Right ventricle myocardium inferior (tissue), 1 donor: ENCODE measurements at places on chromosomes 3 and 15.
A peak's percentile ranks its signal among the peaks of the same experiment; 100 is the strongest.

- DNase-seq, result no peak
These were observed 323.0 kb downstream of the ROBO2 start for GRCh38 chr3:77362936-77363335.

DNA sequence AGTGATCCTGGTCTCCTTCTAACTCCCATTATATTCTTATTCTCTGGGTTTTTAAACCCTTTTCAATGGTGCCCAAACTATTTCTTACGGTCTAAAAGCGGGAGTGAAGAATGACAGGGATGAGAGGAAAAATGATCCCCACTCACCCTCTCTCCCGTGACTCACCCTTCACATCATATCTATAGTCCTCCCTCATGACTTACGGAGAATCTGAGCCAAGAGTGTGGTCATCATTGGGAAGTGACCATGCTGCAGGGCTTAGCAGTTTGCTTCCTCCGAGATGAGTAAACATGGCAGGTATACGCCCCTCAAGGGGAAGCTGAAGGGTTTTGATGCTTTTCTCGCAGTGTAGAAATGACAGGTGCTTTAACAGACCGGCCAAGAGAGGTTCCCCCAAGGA lies 274.0 kb downstream of the RYR3 start:
- DNase-seq, result no peak

GRCh38 chr3:23446301-23446700 lies 243.2 kb downstream of the UBE2E2 start:
- no peak for DNase-seq

- no peak for DNase-seq
These were observed 104.3 kb downstream of the MEX3B start for GRCh38 chr15:81941479-81941878.

GRCh38 chr3:180492047-180492446 lies 109.9 kb upstream of the TTC14 start:
- no peak for DNase-seq

- DNase-seq, result no peak
These were observed 19.8 kb downstream of the CDV3 start for GRCh38 chr3:133593243-133593642.

DNA sequence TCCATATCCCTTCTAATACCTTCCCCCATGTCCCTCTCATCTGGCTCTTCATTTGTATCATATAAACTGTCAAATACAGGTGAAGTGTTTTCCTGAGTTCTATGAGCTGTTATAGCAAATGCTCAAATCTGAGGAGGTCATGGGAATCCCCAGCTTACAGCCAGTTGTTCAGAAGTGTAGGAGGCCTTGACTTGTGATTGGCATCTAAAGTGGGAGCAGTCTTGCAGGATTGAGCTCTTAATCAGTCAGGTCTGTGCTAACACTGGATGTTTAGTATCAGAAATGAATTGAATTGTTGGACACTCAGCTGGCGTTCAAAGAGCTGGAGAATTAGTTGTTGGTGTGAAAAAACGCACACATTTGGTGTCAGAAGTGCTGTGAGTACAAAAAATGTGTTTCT lies 65.0 kb downstream of the IFT57 start:
- DNase-seq, result no peak

GRCh38 chr3:122395582-122395981 lies 11.6 kb downstream of the FAM162A start:
- no peak for DNase-seq

GRCh38 chr3:41350441-41350840 lies 151.1 kb downstream of the CTNNB1 start:
- no peak for DNase-seq

DNA sequence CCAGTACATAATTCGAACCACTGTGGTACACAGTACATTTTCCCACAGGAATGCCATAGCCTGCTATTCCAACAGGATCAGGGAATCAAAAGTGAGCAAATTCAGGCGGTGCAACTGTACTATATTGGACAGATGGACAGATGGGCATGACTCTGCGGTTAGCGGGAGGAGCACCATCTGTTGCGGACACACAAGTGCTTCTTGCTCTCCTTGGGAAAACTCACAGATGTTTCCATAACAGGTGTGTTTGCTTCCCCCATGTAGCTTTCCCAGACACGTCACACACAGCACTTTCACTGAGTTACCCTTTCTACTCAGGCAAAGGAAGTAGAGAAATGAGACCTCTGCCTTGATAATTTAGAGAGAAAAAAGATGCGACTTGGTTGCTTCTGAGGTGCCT lies 325.1 kb upstream of the THBS1 start:
- DNase-seq, result no peak

DNA sequence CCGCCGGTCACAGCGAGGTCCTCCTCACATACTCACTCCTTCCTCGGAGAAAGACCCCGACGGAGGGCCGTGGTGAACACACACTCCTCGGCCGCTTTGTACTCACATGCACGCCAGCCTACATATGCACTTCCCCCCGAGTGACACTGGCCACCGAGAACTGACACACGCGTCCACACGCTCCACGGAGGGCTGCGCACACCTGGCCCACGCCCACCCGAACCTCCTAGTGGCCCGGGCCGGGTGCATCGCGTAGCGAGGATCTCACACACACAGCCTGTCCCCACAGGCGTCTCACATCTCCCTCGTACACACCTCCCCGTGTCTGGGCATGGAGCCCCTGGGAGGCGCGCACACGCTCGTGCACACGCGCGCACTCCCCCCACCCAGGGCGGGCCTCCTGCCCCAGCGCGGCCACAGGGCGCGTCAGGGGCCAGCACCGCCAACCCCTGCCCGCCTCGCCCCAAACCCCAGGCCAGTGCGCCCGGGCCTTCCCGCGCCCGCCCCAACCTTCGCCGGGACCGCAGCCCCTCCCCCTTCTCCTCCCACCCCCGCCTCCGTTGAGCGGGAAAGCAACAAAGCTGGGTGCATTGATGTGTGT lies 411 bp upstream of the C3orf70 start:
- DNase-seq, result peak; percentile 74

DNA sequence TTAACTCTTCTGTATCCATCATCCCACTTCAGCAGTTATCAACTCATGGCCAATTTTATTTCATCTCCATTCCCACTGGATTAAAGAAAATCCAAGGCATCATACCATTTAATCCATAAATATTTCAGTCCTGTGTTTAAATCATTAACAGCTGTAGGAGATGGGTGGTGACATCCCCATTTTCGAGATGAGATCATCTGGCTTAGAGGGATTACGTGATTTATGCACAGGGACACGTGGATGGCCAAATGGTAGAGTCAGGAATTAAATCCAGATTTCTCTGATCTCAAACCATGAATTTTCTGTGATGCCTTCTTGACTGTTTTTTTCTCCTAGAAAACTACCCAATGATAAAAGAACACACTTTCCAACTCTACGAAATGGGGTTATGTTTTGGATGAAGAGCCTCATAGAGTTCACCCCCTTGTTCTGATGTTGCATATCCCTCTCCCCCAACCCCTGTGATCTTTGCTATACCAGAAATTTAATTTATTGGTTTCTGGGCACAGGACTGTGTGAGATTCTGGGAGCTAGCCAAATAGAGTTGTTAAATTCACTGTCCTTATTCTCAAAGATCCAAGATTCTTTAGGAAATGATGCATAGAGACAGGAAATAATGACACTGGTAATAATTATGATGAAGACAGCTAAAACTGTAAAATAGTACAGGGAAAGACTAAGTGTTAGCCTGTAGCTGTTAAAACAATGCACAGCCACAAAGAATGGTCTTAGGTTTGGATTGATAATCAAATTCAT lies 7.4 kb downstream of the ZNF589 start:
- DNase-seq, result no peak

- no peak for DNase-seq
These were observed 2.5 kb downstream of the XIRP1 start for GRCh38 chr3:39189959-39190269.

GRCh38 chr15:64455961-64456371 lies 4.4 kb upstream of the ZNF609 start:
- DNase-seq, result no peak

DNA sequence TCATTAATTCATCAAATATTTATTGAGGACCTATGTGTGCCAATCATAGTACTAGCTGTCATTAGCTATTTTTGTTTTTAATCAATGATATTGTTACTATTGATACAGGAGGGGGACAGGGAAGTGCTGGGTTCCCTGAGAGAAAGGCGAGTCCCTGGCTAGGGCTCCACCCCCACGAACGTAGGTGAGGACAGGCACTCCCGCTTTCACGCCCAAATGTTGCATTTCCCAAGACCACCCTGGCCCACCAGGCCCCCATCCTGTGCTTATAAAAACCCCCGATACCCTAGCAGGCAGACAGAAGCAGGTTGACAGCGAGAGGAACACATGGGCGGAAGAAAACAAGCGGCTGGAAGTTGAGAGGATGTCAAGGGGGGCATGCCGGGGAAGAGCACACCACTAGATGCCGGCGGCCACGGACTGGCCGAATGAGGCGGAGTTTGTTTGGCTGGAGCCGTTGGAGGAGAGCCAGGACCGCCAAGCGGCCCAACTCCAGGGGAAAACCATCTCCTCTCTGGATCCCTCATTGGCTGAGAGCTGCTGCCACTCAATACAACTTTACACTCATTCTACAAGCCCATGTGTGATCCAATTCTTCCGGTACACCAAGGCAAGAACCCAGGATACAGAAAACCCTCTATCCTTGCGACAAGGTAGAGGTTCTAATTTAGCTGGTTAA lies 798.7 kb upstream of the SEMA6D start:
- peak; percentile 48 for DNase-seq

DNA sequence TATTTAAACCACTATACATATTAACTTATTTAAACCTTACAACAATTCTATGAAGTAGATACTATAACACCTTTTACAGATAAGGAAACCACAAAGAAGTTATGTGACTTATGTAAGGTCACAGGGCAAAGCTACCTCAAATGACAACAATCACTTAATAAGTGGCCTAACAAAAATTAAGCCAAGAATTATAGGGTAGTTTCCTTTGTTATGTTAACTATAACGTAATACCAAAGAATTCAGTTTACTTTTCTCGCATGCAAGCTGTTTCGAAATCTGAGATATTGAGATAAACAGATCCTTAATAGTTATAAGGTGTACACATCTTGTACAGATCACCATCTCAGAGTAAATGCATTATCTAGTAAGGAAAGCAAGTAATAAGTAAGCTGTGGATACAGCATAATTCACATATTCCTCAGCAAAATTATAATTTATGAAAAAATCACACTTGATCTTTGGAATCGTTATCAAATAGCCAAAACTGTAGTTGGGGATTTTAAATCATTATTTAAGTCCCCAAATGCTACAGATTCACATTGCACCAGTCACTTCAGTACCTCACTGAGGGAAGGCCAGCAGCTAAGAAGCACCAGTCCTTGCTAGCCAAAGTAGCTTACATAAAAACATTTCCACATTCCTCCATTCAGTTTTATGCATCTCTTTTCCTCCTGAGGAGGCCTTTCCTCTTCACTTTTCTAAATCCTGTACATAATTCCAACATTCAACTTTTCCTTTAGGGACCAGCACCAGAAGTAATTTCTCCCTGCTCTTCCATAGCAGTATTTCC lies 226.8 kb downstream of the TBC1D5 start:
- DNase-seq, result no peak

- no peak for DNase-seq
These were observed 5.1 kb downstream of the LSAMP start for GRCh38 chr3:116440196-116440595.

DNA sequence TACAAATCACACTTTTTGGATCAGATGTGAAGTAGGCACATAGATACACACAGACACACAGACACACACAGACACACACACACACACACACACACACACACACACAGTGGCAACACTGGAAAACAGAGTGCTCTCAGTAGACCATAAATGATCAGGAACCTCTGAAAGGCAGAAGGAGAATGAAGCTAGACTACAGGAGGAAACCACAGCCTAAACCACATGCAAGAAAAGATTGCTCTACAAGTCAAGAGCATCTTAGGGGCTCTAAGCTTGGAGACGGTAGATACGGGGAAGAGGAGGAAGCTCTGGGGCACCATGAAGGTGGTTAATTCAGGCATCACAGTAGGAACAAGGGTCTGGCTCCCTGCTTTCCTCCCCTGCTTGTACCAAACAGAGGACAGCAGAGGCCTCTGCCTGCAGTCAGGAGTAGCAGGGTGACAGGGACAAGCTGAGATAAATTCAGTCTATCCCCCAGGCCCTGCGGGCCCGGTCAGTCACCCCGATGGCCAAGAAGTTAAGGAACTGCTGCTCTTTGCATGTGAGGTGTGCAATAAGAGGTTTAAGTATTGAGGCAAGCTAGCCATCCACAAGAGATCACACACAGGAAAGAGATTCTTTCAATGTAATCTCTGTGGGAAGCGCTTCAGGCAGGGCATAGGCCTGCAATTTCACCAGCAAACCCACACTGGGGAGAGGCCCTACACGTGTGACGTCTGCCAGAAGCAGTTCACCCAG lies 23.5 kb upstream of the ARPIN start:
- no peak for DNase-seq

- DNase-seq, result no peak
These were observed 66.6 kb upstream of the ARL8B start for GRCh38 chr3:5055357-5056110.

GRCh38 chr3:76199382-76199781 lies 414.0 kb upstream of the ZNF717 start:
- no peak for DNase-seq

DNA sequence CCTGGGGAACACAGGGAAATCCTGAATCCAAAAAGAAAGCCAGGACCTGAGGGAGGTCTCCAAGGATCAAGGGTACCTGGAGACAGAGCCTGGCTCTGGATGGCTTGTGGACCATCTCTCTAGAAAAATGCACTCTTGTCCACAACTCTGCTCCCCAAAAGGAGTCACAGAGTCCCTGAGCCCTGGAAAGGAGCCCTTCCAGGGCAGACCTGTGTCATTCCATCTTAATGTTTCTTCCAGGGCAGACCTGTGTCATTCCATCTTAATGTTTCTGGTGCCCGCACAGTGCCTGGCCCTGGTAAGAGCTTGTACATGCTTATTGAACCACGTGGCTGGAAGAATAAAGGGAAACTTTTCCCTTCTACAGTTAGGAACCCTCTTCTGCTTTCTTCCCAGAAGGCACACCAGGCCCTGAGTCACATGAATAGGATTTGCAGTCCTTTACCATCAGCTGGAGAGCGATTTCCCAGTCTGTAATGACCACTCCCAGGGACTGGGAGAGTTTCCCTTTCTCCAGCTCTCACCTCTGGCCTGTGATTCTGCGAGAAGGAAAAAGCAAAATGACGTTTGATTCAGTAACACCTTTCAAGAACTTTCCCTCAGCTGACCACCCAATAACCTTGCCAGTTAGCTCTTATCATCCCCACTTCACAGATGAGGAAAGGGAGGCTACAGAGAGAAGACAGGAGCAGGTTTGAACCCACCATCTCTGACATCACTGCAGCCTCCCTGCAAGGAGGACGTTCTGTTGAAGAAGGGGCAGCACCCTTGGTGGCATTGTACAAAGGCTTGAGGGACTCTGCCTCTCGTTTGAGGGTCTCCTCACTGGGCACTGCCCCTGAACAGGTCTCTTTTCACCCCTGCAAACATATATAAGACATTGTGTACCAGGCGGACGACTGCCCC lies 35.8 kb upstream of the SLCO2A1 start:
- DNase-seq, result no peak

- no peak for DNase-seq
These were observed 881.7 kb downstream of the MCTP2 start for GRCh38 chr15:95113041-95113440.
